ENCODE measurements at places on chromosomes 6 and 20. TPM values are rescaled to one million over a fixed set of nuclear protein-coding genes. Genes with fewer than 3 reads are reported as not detected.

DNA sequence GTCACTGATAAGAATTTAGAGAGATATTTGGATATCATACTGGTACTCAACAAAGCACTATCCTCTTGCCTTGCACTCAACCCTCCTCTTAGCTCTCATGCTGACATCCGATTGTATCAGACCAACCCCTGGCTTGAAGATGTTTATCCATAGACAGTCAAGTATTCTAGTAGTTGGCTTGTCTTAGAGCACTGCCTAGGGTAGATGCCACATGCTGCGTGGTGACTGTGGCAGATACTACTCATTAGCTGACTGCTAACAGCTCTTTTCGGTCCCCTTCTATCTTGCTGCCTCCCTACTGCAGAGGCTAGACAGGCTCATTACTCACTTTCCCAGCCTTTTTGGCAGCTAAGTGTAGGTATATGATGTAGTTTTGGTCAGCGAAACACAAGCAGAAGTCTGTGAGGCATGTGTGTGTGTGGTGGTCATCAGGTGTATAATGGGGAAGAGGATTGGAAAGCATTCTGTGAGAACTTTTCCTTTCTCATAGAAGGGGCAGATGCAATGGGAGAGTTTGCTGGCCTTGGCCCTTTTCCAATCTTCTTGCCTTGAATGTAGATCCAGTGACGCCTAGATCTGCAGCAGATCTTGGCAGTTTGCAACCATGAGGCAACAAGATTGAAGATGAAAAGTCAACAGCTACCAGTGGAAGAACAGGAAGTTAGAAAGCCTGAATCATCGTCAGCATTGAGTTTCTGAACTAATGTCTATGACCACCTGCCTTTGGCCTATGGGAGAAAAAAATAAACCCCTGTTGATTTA lies 4.4 kb upstream of the IFNGR1 start:
- no peak for DNase-seq

- no peak for DNase-seq
Measured at GRCh38 chr20:32969356-32970114, 34.7 kb downstream of the SUN5 start.

GRCh38 chr6:68975816-68976215 lies 340.7 kb downstream of the ADGRB3 start:
- DNase-seq, result no peak

- DNase-seq, result no peak
Measured at GRCh38 chr6:163136681-163137397, 277.7 kb upstream of the QKI start.

The LRRN4 gene
- not detected for total RNA-seq

The IRF4 gene
- not detected for total RNA-seq

The FILIP1 gene
- 41.5 TPM for total RNA-seq

The KHDRBS2 gene
- total RNA-seq, result not detected

All from myocyte (in vitro differentiated cells).